ENCODE measurements at places on chromosomes 13 and 19.
A peak's percentile ranks its signal among the peaks of the same experiment; 100 is the strongest.

DNA sequence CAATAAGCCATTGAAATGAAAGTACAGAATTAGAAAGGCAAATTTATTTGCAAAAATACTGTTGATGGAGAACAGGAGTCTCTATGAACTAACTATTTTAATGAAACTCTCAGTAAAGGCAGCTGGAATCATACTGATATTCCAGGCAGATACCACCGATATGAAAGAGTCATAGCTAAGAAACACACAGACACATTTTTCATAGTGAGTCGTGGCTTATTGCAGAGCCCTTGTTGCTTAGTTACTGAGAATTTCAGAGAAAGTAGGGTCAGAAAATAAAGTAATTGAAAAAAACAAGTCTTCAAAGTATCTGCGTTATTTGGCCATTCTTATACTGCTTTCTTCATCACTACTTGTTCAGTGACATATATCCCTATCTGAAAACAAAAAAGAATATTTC is 1890.9 kb downstream of the PCDH9 start:
- DNase-seq = no peak

DNA sequence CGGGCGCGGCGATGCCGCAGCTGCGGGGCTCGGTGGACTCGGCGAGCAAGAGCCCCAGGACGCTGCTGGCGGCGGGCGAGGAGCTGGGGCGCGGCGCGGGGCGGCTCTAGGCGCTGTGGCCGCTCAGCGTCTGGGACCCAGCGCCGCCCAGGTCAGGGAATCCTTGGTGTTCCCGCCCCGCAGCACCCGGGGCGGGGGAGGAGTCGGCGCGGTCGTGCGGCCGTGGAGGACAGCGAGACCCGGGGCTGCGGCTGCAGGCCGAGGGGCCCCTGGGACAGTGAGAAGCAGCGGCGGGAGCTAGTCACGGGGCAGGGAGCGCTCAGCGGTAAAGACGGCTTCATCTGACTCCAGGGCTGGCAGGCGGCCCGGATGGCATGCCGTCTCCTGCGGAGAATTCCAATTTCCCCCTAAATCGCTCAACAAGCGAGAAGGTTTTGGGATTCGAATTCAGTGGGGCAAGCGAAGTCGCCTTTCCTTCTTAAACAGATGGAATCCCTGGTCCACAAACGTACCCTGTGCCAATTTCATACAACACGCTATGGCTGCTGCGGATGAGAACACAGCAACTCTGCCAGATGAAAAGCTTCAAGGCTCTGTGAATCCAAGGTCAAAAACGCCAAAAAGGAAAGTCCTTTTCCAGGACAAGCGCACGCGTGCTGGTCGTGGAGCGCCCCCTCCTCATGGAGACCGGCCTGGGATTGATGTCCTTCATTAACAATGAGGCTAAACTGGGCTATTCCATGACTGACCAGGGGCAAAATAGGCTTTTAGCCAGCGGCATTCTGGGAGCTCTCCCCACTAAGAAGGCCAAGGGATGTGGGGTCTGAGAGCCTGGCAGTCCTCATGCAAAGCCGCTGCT is 4.2 kb upstream of the ZSCAN4 start:
- DNase-seq = no peak

GRCh38 chr13:50141375-50141975 is 126.2 kb downstream of the KCNRG start:
- DNase-seq = peak; percentile 64

DNA sequence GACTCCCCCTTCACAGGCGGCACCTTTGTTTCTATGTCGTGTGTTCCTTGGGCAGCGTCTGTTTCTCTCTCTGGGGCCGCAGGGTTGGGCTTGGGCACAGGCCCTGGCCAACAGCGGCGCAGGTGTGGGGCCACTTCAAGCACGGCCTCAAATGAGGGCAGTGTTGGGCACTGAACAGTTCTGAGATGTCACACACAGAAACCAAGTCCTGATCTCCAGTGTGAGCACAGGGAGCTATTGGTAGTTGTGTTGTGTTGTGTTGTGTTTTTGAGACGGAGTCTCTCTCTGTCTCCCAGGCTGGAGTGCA is 42.7 kb downstream of the GATAD2A start:
- DNase-seq = no peak

DNA sequence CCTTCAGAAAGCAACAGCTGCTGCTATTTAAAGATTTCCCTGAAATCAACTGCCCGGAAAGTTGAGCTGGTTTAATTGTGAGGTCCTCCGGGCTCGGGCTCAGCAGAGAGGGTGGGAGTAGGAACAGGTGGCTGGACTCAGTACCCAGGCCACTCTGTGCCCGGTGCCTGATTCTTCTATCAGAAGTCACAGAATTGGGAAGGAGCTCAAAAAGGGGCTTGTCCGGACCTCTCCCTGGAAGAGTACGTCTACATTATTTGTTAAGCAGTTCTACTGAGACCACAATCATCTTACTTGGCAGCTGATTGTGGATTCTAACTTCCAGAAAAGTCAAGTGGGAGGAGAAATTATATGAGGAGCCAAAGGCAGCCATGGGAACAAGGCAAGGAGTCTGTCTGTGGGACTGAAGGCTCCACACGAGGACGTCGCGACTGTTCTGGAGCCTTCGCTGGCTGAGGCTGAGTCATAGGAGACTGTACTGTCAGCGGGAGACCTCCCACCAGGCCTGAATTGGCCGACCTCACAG is 91.7 kb upstream of the ANKRD10 start:
- DNase-seq = no peak

DNA sequence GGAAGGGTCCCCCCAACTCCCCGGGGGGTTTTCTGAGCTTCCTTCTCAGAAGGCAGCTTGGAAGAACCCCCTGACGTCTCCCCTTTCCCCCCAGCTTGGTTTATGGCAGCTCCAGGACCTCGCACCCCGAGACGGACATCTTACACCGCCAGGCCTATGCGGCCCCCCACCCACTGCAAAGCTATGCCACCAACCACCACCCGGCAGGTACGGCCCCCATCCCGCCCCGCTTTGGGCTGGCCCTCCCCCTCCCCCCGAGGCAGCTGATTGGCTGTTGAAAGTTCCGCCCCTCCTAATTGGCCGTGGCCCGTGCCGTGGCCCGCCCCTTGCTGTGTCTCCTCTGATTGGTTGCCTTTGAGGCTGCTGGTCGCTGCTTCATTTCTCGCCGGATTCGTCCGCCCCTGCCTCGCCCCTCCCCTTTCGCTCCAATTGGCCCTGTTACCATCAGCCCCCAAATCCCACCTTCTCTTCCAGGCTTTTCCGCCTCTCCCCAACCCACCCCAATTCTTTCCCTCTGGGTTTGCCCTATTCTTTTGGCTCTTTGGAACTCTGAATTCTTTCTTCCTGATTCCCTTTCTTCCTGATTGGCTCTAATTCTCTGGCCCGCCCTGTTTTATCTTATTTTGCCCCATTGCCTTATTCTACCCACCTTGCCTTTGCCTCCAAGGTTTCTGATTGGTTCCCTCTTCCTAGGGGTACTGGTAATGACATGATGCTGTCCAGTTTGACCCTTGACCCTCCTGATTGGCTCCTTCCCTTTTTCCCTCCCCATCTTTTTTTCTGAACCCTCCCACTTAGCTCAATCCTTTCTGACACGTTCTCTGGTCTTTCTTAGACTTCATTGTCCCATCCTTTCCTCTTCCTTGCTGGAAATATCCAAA is 2.5 kb downstream of the PRR12 start:
- DNase-seq = peak; percentile 88

GRCh38 chr13:43389983-43390382 is 366.6 kb downstream of the DNAJC15 start:
- peak; percentile 55 for DNase-seq
